ENCODE measurements at places on chromosomes 5 and 9. TPM values are rescaled to one million over a fixed set of nuclear protein-coding genes. Genes with fewer than 3 reads are reported as not detected.

Gene FOXD4L3
- not detected for total RNA-seq

Gene TTC39B
- 18.6 TPM for total RNA-seq

Gene IL3
- total RNA-seq = not detected

Gene STING1
- 71.5 TPM for total RNA-seq

Gene PPP2CA
- total RNA-seq = 110 TPM

Gene FRMD3
- total RNA-seq = 16.8 TPM

Gene NTRK2
- total RNA-seq = 3.0 TPM

Gene SUSD3
- 3.0 TPM for total RNA-seq

Gene CYSRT1
- 1.9 TPM for total RNA-seq

Gene OSMR
- total RNA-seq = 57.1 TPM

Gene SLC45A2
- not detected for total RNA-seq

Gene EIF4E1B
- total RNA-seq = not detected

GRCh38 chr5:14211818-14212803, 69.0 kb downstream of the TRIO start:
- no peak for DNase-seq

GRCh38 chr5:81151546-81151945, 81.6 kb upstream of the CKMT2 start:
- no peak for DNase-seq

DNA sequence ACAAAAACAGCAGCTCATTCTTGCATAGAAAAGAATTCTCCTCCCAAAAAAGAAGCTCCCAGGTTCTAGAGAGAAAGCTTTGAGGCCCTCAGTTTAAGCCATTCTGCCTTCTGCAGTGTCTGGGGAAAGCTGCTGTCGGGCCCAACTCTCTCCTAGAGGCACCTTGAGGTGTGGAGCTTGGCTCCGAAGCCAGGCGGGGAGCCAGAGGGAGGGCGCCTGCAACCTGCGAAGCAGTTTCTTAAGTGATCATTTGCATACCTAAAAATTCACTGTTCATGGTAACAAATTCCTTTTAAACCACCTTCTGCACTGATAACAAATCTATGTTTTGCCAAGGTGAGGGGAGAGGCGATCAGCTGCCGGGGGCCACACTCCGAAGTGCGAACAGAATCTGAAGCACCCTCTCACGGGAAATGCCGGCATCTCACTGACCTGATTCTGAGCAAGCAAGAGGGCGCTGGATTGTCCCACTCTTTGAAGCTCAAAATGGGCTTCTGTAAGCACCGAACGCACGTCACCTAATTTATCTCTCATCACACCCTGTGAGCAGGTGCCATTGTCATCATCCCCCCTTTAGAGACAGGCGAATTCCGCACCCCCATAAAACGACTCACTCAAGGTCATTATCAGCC, 86.1 kb downstream of the GTF3C4 start:
- no peak for DNase-seq

GRCh38 chr5:147504011-147504410, 5.9 kb downstream of the DPYSL3 start:
- DNase-seq = no peak

DNA sequence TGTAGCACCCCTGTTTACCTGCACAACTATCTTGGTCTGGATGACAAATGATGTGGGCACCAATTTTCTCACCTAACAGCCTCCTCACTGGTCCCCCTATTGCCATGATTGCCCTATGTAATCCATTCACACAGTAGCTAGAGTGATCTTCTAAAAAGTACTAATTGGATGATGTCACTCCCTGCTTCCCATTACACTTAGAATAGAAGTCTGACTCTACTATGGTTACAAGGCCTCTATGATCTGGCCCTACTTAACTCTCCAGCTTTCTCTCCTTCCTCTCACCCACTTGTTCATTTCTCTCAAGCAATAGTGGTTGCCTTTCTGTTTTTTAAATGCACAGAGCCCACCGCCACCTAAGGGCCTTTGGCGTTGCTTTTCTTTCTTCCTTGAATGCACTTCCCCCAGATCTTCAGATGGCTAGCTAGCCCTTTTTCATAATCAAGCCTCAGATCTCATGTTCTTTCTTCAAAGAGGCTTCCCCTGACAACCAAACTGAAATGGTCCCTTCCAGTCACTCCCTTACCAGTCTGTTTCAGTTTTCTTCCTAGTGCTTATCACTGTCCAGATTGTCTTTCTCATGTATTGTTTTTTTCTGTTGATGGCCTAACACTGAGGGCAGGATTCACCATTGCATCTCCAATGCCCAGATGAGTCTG, 8.7 kb downstream of the IGIP start:
- DNase-seq = no peak

GRCh38 chr5:136021016-136021405, 7.8 kb upstream of the TGFBI start:
- no peak for DNase-seq

DNA sequence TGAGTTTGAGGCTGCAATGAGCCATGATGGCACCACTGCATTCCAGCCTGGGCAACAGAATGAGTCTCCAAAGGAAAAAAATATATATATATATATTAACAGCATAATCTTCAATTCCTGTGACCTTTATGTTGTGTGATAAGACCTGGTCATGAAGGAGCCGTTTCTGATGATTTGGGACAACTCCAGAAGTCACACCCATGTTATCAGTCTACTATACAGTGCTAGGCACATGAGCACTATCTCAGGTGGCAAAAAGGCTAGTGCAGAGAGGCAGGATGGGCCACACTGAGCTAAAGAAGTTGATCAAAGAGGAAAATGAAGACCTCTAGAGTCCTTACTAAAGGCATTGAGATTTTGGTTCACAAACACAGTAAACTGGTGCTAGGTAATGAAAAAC, 205.0 kb upstream of the RAD23B start:
- DNase-seq = no peak

- DNase-seq = no peak
Observed at GRCh38 chr9:14051419-14051818, 262.5 kb downstream of the NFIB start.

DNA sequence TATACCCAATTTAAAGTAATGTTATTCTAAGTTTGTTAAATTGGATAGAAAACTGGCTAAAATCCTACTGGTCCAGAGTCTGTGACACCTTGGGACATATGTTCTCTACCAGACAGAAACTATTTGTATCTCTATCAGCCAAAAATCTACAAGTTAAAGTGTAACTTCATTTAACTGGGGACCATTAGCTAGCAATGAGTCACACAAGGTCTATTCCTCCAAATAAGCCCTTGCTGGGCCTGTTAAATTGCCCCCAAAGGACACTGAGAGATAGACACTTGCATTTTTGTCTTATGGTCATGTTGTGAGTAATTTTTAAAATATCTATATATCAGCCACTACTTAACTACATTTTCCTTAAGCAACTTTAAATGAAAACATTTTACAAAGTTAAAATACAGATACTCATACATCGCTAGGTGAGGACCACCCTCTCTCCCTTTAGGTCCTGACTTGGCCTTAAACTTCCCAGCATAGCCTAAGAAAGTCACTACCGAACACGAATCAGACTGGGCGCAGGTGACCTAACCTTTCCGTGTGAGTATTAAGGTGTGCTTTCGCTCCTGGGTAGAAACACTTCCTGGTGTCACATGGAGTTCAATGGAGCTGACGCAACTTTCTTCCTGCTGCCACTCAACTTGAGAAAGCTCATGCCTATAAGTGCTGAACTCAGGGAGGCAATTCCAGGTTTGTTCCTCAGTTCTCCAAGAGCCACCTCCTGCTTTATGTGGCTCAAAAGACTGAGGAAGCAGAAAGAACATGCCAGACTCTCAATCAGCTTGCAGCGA, 249.1 kb downstream of the DIRAS2 start:
- peak; percentile 60 for DNase-seq

DNA sequence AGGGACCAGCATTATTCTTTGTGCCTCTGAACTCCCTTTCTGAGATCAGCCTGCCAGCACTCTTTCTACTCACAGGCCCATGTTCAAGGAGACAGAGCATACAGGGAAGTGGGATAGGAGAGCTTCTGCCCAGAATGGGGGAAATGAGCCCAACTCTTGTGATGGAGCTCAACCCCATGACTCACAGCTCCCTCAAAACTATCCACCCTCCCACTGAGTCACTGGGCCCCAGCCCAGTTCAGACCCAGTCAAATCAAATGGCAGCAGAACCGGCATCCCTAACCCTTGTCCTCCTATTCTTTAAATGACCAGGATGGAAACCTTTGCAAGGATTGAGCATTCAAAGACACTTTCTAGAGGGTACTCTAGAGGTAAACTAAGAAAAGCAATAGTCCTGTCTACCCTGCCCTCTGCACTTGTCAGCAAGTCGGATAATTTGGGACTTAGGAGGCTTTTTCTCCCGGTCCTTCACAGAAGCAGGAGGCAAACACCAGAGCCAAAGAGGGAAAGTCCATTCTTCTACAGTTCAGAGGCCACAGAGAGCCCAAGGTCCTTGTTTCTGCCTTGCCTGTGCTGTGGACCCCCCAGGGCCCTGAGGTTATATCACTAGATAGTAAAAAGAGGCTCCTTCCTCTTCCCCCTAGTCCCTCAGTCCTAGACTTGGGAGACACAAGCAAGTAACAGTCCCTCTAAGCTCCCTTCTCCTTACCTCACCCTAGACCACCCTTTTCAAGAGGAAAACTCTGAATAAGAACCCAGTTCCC, 3.2 kb downstream of the ATOSB start:
- no peak for DNase-seq

GRCh38 chr9:115000217-115000639, 69.8 kb upstream of the TNFSF8 start:
- no peak for DNase-seq

DNA sequence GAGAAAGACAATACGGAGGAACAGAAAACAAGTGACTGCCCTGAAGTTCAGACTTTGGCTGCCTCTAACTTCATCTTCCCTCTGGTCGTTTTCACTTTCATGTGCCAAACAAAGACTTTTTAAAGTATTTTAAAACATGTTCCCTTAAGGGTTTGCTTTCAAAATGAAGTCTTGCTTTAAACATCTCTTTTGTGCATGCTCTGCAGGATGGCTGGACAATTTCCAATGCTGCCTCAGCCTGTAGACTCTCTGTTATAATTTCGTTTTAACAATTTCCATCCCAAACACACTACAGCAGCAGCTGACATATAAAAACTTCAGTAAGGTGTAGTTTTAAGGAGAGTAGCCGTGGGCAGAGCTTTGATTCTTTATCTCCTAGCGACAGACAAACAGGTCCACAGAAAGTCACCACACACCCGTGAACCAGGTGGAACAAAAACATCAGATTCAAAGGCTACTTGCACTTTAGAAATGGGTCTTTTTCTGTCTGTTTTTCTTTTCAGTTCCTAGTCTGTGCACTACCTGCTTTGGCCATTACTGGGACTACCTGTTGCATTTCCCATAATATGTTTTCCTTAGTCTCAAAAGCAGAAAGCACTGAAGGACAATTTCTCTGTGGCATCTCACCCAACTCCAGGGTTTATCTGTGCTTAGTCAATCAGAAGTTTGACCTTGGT, 308.9 kb downstream of the DTWD2 start:
- DNase-seq = no peak

- no peak for DNase-seq
Observed at GRCh38 chr5:170114271-170114670, 8.6 kb downstream of the FOXI1 start.

DNA sequence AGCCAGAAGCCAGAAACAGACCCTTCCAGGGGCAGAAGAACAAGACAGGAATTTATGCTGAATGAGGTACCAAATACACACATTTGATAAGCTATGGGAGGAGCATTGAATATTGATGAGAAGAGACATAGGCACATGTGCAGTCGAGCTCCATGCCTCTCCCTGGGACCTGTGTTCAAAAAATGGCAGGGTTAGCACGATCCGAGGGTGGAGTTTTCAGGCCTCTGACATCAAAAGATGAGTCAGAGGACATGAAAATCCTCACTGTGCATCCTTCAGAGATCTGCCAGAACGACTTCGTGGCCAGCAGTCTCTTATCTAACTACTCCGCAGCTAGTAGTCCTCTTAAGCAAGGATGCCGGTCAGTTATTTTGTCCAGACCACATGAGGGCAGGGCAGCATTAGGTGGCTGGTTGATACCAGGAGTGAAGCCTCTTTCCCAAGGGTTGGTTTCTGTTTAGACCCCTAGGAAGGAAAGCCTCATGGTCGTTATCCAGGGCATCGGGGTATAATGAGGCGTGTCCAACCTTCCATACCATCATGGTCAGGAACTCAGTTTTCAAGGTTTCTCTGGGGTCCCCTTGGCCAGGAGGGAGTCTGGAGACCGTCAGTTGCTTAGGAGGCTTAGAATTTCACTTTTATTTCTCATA, 11.6 kb upstream of the CMBL start:
- DNase-seq = no peak

GRCh38 chr5:1103505-1104326, 8.1 kb downstream of the SLC12A7 start:
- peak; percentile 87 for DNase-seq

- no peak for DNase-seq
Observed at GRCh38 chr5:61802456-61802855, 470.4 kb downstream of the ZSWIM6 start.

GRCh38 chr9:80644044-80644443, 1045.3 kb downstream of the TLE1 start:
- no peak for DNase-seq

GRCh38 chr5:136014049-136015002, 14.5 kb upstream of the TGFBI start:
- DNase-seq = no peak

DNA sequence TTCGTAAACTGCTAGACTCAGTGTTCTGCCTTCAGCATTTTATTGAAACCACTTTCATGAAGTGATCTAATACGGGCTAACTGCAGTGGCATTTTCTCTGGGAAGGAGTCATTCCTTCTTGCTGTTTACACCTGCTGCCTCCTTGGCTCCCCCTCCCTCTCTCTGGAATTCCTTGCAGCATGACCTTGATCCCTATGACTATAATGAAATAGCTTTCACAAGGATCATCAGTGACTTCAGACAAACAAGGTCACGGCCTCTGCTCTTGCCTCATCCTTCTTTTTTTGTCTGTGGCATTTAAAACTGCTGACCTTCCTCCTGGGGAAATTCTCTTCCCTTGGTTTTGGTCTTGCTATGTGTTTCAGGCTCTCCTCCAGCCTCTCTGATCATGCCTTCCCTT, 90.2 kb downstream of the ZNF462 start:
- DNase-seq = no peak

DNA sequence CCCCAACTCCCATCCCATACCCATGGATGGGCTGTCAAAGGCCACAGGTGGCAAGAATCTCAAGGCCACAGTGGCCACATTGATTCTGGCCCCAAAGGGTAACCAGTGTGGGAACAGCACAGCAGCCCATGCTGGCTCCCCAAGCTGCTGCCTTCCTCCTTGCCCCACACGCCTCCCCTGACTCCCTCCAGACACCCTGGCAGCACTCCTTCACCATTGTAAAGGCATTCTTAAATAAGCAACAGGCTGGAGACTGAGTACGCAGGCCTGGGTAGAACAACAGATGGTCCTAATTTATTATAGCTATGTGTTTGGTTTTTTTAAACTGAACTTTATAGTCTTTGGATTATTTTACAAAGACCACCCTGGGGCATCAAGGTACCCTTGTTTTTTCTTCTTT, 158.8 kb downstream of the TSSK1B start:
- no peak for DNase-seq
